ENCODE measurements at places on chromosomes 11 and 22. TPM values are rescaled to one million over a fixed set of nuclear protein-coding genes. Genes with fewer than 3 reads are reported as not detected.

- H3K4me1 ChIP-seq: peaks cover 59% of the 10 kb centered on the region
- H3K27ac ChIP-seq: peak overlapping the region; percentile 94
- H3K27me3 ChIP-seq: no peaks in the 10 kb centered on the region
- DNase-seq: peak; percentile 95
- no peak overlapping the region for H3K4me3 ChIP-seq
- H3K36me3 ChIP-seq: peaks cover 82% of the 10 kb centered on the region
These were observed 7.5 kb downstream of the TMEM138 start for GRCh38 chr11:61369372-61370348.

DNA sequence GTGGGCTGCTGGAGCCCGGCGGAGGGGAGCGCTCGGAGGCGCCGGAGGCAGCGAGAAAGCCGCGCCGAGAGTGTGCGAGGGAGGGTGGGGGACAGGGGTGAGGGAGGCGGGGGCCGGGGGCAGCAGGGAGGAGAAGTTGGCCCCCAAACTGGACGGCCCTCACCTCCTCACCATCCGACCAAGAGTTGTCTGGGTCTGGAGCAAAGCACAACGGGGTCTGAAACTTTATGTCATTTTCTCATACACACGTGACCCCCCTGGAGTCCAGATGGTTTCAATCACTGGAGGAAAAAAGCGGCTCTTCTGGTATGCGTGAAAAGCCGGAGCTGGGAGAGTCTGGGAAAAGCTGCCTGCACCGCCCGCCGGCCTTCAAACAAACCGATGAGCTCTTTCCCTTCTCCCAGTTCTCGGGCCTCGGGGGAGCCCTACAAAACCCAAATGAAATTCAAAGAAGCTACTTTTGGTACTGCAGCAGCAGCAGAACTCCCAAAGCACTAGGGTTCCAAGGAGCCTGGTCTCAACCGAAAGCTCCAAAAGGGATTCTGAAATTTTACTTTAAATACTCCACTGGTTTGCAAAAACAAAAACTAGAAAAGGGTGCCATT is 39.7 kb upstream of the AKIP1 start:
- peak overlapping the region; percentile 85 for H3K4me3 ChIP-seq
- H3K36me3 ChIP-seq: no peaks in the 10 kb centered on the region
- peaks cover 26% of the 10 kb centered on the region for H3K4me1 ChIP-seq
- H3K27ac ChIP-seq: peak overlapping the region; percentile 65

- H3K27ac ChIP-seq: no peak overlapping the region
- no peak for DNase-seq
- no peaks in the 10 kb centered on the region for H3K27me3 ChIP-seq
- no peak overlapping the region for H3K4me3 ChIP-seq
- no peaks in the 10 kb centered on the region for H3K4me1 ChIP-seq
These were observed 74.3 kb upstream of the ARHGAP42 start for GRCh38 chr11:100612766-100613165.

GRCh38 chr11:36069576-36070212 is 125.8 kb downstream of the LDLRAD3 start:
- H3K27me3 ChIP-seq: no peaks in the 10 kb centered on the region
- peaks cover 19% of the 10 kb centered on the region for H3K4me1 ChIP-seq
- DNase-seq: no peak
- H3K27ac ChIP-seq: no peak overlapping the region
- H3K4me3 ChIP-seq: no peak overlapping the region

DNA sequence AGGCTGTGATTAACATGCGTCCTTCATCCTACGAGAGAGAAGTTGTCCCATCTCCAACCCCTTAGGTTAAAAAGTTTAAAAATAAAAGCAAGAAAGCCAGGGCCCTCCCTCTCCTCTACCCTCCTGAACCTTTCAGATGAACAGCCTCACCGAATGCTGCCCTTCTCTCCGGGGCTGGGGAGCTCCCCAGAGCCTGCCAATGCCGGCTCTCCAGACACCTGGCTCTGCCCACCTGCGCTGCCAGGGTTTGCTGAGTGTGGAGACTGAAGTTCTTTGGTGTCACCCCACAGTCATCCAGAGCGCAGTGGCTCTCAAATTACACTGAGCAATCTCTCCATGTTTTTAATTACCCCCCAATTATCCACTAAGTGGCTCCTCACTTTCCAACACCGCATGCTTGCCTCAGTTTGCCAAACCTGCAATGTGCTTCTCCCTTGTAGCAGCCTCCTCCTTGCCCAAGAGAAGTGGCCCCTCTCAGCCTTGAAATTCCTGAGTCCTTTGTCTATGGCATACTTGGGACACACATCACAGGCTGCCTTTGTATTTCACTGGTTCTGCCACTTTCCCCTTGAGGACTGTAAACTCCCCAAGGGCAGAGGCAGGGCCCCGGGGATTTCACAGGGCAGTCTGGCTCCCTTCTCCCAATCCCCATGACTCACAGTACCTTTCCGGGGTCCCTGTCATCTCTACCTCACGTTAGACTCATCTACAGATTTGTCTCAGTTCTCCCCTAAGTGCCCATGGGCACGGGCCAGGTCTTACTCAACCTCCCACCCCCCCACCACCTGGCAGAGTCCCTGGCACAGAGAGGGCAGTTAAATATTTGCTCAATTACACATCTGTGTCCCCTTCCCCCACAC is 2.0 kb downstream of the MYH9 start:
- peak; percentile 91 for DNase-seq
- peak overlapping the region; percentile 64 for H3K27ac ChIP-seq
- H3K36me3 ChIP-seq: peaks cover 65% of the 10 kb centered on the region
- peaks cover 46% of the 10 kb centered on the region for H3K4me1 ChIP-seq
- H3K27me3 ChIP-seq: no peaks in the 10 kb centered on the region

- H3K4me3 ChIP-seq: no peak overlapping the region
- no peak overlapping the region for H3K27ac ChIP-seq
- peaks cover 69% of the 10 kb centered on the region for H3K27me3 ChIP-seq
- no peak for DNase-seq
These were observed 35.2 kb downstream of the LRRC10B start for GRCh38 chr11:61543606-61544306.

DNA sequence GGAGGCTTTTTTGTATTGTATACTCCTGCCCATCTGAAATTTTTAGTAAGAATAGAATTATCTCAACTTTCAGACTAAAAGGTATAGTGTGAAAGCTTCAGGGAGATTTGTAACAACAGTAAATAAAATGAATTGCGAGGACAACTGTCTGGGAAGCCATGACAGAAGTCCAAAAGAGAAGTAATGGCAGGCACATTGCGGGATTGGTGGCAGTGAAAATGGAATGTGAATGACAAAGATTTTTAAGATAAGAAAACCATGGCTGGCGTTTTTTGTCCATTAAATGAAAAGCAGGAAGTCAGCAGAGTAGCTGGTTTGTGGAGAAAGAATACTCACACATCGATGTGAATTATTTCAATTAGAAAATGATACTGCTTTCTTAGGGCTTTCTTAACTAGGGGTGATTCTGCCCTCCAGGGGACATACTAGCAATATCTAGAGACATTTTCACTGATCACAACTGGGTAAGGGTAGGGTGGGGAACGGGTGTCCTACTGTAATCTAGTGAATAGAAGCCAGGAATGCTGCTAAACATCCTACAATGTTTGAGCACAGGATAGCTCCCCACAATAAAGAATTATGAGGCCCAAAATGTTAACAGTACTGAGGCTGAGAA is 1.6 kb downstream of the NPAT start:
- H3K4me1 ChIP-seq: peaks cover 6% of the 10 kb centered on the region
- no peak overlapping the region for H3K27ac ChIP-seq
- H3K4me3 ChIP-seq: peak overlapping the region; percentile 60
- H3K27me3 ChIP-seq: no peaks in the 10 kb centered on the region
- no peaks in the 10 kb centered on the region for H3K36me3 ChIP-seq

GRCh38 chr11:65894034-65894591 is 3.6 kb downstream of the CCDC85B start:
- peaks cover 94% of the 10 kb centered on the region for H3K36me3 ChIP-seq
- H3K4me3 ChIP-seq: no peak overlapping the region
- no peak overlapping the region for H3K27ac ChIP-seq
- H3K27me3 ChIP-seq: no peaks in the 10 kb centered on the region

DNA sequence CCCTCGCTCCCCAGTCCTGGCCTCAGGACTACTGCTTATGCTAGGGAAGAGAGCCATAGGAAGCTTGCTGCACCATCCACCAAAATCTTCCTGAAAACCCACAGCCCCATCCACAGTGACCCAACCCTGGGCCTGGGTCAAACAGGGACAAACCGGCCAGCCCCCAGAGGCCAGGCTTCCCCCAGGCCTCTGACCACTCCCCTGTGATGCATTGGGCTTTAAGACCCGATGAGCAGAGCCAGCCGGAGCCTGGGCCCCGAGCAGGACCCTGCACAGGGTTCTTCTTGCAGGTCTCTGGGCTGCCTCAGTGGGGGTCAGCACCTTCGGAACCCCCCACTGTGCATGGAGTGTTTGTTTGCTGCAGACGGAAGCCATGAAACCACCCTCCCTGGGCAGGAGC is 583.7 kb downstream of the BRD1 start:
- no peaks in the 10 kb centered on the region for H3K4me1 ChIP-seq
- DNase-seq: no peak
- no peak overlapping the region for H3K27ac ChIP-seq
- H3K36me3 ChIP-seq: no peaks in the 10 kb centered on the region

DNA sequence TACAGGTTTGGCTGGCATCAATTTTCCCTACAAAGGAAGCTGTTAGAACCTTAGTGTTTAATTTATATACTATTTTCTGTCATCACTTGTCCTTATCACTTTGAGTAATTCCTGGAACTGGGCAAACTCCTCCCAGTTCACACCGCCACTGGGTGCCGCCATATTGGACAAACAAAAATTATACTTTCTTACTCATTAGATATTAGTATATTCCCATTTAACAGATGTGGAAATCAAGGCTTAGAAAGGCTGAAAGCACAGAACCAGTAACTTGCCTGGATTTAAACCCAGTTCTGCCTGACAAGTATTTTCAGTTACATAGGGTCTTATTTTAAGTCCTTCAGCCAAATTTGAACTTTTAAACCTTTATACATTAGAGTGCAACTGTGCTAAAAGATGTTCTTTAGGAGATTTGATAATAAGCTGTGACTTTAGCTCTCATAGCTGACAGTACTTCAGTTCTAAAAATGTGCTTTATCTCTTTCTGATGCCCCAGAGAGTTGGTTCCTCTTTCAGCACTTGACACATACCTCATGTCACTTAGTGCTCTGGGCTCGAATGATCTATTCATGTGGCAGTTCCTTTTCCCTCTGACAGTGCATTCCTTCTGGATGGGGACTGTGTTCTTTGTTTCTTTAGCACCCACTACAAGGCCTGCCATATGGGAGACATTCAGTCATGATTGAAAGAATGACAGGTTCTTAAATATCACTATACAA is 25.4 kb downstream of the COA4 start:
- no peaks in the 10 kb centered on the region for H3K4me1 ChIP-seq
- H3K4me3 ChIP-seq: no peak overlapping the region
- no peaks in the 10 kb centered on the region for H3K27me3 ChIP-seq
- DNase-seq: no peak
- no peak overlapping the region for H3K27ac ChIP-seq
- no peaks in the 10 kb centered on the region for H3K36me3 ChIP-seq

GRCh38 chr22:17754233-17754925 is 19.9 kb downstream of the BID start:
- no peak overlapping the region for H3K4me3 ChIP-seq
- peaks cover 5% of the 10 kb centered on the region for H3K4me1 ChIP-seq
- H3K27ac ChIP-seq: no peak overlapping the region

DNA sequence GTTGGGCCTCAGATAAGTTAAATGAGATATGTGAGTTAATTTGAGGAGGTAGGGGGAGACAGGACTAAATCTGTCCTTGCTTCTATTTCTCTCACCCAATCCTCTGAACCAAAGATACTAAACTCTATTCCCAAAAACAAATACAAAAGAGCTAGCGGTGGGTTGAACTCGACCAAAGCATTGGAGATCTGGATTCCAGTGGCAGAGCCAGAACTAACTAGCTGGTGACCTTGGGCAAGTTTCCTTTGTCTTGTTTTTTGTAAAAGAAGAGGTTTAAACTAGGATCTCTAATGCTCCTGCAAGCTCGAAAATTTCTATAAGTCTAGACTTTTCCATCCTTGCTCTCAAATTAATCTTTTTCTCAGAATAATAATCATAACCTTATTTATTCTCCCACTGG is 1.5 kb downstream of the ME3 start:
- peaks cover 13% of the 10 kb centered on the region for H3K4me1 ChIP-seq
- peak overlapping the region; percentile 51 for H3K4me3 ChIP-seq
- DNase-seq: no peak
- H3K36me3 ChIP-seq: no peaks in the 10 kb centered on the region
- H3K27me3 ChIP-seq: no peaks in the 10 kb centered on the region
- no peak overlapping the region for H3K27ac ChIP-seq

DNA sequence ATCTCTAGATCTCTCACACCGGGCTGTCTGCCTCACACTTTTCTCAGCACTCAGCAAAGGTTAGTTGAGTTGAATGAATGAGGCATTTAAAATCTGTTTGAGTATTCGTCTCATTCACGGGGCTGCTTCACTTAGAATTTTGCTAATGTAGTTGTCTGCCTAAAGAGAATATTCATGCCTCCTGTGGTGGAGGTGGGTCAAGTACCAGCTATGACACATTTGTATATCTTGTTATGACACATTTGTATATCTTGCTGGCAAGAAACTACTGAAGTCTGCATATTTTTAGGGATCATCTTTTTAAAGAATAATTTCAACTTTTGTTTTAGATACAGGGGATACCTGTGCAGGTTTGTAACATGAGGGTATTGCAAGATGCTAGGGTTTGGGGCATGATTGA is 43.1 kb downstream of the LDLRAD3 start:
- no peaks in the 10 kb centered on the region for H3K36me3 ChIP-seq
- no peaks in the 10 kb centered on the region for H3K4me1 ChIP-seq
- H3K27ac ChIP-seq: no peak overlapping the region
- no peak for DNase-seq
- H3K4me3 ChIP-seq: no peak overlapping the region
- no peaks in the 10 kb centered on the region for H3K27me3 ChIP-seq

DNA sequence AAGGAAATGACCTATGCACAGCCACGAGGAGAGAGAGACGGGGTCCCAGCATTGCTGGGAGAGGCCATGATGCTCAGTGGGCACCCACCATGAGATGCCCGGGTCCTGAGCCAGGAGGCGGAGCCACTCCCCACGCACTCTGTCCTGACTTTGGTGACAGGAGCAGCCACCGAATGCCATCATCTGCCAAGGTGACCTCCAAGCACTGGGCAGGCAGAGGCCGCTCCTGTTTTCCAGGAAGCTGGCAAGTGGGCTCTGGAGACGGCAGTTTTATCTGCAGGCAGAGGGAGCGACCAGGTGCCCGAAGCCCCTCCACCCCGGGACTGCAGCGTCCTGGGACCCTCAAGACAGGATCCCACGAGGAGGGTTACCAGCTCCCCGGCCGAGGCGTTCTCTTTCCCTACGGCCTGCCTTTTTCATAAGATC is 453.9 kb downstream of the BRD1 start:
- H3K4me3 ChIP-seq: no peak overlapping the region
- H3K27me3 ChIP-seq: no peaks in the 10 kb centered on the region
- H3K4me1 ChIP-seq: no peaks in the 10 kb centered on the region
- H3K36me3 ChIP-seq: no peaks in the 10 kb centered on the region

- H3K4me3 ChIP-seq: no peak overlapping the region
- DNase-seq: no peak
- H3K27me3 ChIP-seq: peaks cover 26% of the 10 kb centered on the region
- no peak overlapping the region for H3K27ac ChIP-seq
These were observed 1.4 kb upstream of the AP5B1 start for GRCh38 chr11:65781962-65782815.

- no peak overlapping the region for H3K27ac ChIP-seq
- peaks cover 45% of the 10 kb centered on the region for H3K36me3 ChIP-seq
- H3K4me3 ChIP-seq: no peak overlapping the region
- DNase-seq: no peak
These were observed 145.7 kb upstream of the TEAD1 start for GRCh38 chr11:12528487-12528886.

DEUP1 gene
- not detected for total RNA-seq

RHBDD3 gene
- total RNA-seq: 26.5 TPM

MRGPRX3 gene
- total RNA-seq: not detected

OSBP2 gene
- 0.53 TPM for total RNA-seq

MICALL1 gene
- total RNA-seq: 61.1 TPM

RIBC2 gene
- total RNA-seq: not detected

Data from SJSA1 (cell line).